ENCODE measurements at places on chromosomes 6 and 20.
A peak's percentile ranks its signal among the peaks of the same experiment; 100 is the strongest.

DNA sequence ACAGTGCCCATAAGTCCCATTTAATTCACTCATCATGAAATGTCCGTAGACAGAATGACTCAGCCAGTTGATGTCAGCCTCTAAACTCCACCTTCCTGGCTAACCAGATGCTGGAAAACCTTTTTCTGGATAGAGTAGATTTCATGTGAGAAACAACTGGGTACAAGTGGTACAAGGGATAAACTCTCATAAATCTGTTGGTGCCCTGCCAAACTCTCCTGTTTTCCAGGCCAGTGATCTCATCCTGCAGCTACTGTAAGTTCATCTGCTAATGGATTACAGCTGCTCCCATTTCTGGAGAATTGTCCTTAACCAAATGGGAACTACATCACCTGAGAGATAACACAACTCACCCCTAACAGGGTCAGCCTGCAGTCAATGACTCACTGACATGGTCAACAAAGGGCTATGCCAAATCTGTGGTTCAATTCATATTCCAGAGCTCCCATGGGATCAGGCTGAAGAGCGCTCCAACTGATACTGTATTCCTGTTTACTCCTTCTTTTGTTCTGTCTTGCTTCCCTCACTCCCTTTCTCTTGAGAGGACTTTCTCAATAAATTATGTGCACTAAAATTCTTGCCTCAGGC, 210.1 kb upstream of the HDDC2 start:
- no peak for DNase-seq

- DNase-seq: no peak
Observed at GRCh38 chr6:91476000-91476399, 889.1 kb upstream of the MAP3K7 start.

GRCh38 chr6:34891296-34891695, 2.2 kb downstream of the ANKS1A start:
- DNase-seq: no peak

- no peak for DNase-seq
Observed at GRCh38 chr6:119022796-119023195, 55.7 kb downstream of the FAM184A start.

DNA sequence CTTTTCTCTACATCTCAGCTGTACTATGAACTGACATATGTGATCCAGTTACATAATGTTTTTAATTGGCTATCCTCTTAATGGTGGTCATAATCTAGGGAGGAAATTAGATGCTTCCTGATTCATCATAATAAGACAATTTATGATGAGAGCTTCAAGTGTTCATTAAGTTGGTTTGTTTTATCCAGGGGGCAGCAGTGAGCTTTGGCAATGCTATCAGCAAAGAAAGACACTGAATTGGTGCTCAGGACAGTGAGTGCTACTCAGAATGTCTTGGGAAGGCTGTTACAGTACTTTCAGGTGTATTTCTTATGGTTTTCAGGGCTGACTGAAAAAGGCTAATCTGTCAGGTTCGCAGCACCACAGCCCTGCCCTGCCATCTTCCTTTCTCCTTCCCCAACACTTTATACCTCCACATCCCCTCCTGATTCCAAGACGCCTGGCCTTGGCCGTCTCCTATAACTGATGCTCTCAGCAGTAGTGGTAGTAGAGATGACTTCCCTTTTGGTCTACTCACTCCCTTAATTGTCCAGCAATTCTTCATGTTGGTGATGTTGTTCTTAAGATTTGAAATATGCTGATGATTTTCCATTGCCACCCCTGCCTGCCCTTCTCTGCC, 67.0 kb upstream of the TNFAIP3 start:
- DNase-seq: peak; percentile 59

DNA sequence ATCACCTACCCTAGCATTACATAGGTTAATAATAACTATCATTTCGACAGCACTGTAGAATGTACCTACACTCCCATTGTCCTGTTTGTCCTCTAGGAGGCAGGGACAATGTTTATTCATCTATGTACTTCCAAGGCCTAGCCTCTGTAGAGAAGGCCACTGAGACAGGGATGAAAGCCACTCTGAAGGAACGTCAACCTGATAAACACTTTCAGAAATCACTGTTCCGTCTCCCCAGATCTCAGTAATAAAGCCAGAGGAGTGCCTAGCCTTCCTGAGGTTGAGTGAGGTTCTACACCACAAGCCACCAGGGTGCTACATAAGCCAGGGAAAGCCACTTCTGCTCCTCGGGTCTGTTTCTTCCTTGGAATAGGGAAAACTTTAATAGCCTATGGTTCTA, 44.8 kb downstream of the POPDC3 start:
- no peak for DNase-seq

GRCh38 chr6:142570221-142570671, 268.4 kb downstream of the ADGRG6 start:
- no peak for DNase-seq

GRCh38 chr6:68087399-68088133, 547.5 kb upstream of the ADGRB3 start:
- no peak for DNase-seq

DNA sequence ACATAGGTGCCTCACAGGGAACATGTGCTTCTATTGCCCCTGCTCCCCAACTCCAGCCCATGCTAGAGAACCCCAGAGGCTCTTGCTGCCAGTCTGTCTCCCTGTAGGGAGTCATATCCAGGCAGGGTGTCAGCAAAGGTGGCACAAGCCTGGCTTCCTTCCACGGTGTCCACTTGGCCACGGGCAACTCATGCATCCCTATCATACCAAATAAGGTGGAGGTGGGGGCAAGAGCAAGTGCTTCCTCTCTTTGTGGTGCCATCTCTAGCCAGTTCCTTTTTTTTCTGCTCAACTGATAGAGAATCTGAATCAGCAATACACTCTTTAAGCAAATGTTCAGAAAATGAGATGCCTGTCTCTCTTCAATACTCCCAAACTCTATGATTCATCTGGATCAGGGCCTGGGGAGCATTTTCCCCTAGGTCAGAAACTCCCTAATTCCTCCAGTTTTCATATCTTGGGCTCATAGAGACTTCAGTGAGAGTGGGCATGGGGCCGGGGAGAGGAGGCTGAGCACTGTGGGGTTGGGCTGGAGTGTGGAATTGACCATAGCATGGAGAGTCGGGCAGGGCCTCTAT, 105.1 kb upstream of the GPR6 start:
- no peak for DNase-seq

GRCh38 chr6:150717419-150717818, 117.7 kb downstream of the PLEKHG1 start:
- no peak for DNase-seq

- DNase-seq: peak; percentile 19
Observed at GRCh38 chr6:797479-798077, 104.6 kb upstream of the EXOC2 start.

- no peak for DNase-seq
Observed at GRCh38 chr20:24950836-24951525, 1.9 kb downstream of the CST7 start.

GRCh38 chr6:118913161-118913560, 19.2 kb downstream of the ASF1A start:
- no peak for DNase-seq

GRCh38 chr20:35621560-35621946, 5.9 kb downstream of the SPAG4 start:
- no peak for DNase-seq

DNA sequence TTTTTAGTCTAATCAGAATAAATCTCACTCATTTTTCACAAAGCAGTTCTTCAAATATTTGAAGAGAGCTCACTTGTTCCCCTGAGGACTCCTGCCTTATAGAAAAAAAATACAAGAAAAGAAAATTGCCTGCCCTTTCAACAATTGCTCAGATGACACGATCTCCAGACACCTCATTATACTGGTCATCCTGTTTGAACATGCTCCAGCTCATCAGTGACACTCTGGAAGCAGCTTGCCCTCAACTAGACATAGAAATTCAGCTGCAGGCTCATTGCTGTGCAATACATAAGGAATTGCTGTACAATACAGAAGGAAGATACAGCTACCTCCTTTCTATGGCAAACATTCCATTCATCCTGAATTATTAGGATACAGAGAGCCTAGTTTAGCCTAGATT, 73.1 kb downstream of the OPN5 start:
- DNase-seq: no peak

DNA sequence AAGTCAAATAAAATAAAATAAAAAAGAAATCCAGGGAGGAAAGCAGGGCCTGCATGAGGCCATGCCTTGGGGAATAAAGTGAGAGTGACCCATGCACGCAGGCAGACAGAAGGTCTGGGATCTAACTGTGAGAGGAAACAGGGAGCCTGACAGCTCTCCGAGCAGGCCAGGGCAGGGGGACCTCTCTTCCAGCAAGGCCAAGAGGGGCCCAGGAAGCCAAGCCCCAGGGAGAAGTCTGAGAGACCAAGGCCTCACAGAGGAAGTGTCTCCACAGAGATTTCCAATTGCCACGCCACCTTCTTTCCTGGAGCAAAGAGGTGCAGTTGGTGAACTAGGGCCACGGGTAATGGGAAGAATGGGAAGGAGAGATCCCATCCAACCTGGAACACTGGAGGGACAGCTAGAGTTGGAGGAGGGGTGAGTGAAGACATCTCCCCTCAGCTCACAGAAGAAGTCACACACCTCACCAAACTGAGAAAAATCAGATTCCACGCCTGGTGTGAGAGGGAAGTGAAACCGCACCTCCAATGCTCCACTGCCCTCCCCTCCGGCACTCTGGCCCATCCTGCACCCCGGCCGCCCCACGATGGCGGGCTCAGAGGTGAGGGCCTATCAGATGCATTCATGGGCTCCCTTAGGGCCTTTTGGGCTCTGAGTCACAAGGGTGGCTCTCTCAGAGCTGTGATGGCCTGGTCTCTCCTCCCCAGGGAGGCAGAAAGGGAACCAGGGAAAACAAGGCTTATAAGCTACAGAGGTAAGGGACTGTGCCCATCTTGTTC, 25.1 kb upstream of the TAF8 start:
- no peak for DNase-seq

DNA sequence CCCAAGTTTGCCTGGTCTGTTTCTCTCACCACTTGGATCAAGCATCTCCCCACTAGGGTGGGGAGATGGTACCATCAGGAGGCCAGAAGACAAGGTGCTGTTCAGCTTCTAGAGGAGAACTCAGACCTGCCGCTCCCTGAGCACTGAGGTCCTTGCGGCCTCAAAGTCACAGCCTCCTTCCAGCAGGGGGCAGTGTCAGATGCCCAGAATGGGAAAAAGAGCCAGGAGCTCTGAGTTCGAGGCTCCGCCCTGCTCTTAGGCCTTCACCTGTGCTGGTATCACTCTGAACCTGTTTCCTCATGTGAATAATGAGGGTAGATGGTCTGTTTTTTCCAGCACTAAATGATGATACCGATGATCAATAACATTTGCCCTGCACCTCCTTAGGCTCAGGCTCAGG, 68.7 kb downstream of the TOX2 start:
- DNase-seq: no peak

DNA sequence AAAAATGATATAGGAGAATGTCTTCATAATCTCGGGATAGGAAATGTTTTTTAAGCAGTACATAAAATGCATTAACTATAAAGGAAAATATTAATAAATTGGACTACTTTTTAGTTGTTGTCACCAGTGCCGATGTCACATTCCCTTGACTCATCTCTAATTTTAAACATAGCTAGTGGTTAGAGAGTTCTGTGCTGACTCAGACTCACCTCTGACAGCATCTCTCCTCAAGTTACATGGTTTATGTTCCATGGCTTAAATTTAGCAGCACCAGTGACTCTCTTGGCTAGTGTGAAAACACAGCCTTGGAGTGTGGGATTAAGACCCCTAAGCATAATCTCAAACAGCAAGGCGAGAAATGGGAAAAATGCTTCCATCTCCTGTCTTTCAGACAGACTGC, 311.8 kb upstream of the MMS22L start:
- no peak for DNase-seq
